Neural crest cell (in vitro differentiated cells): ENCODE measurements at places on chromosomes 1 and 21. TPM values are rescaled to one million over a fixed set of nuclear protein-coding genes. Genes with fewer than 3 reads are reported as not detected.

DNA sequence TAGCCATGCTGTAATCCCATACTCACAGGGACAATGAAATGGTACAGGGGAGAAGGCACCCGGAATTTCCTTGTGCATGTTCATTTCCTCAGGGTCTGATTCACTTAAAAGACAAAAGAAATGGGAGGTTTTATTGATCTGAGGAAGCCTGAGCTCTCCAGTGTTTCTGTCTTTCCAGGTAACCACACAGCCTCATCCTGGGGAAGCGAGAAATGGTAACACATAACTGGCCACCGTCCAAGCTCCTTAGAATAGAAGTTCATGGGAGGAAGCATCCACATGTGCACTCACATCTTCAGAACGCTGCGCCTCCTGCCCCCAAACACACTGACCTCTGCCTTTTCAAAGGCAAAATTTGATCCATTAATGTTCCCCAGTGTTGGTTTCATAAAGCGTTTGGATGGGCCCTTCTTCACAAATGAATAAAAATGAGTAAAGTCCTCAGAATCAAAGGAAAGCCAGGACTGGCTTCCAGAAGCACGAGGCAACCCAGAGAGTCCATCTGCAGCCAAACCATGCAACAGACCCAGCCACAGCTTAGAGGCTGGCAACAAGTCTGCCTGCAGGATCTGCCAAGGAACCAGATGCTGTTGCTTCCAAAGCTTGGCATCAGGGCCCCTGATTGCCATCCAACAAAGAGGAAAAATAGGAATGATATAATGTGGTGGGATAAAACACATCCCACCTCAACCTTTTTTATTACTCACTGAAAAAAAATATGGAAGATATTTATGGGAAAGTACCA is 120.3 kb downstream of the ZBTB18 start:
- no peak for DNase-seq

DNA sequence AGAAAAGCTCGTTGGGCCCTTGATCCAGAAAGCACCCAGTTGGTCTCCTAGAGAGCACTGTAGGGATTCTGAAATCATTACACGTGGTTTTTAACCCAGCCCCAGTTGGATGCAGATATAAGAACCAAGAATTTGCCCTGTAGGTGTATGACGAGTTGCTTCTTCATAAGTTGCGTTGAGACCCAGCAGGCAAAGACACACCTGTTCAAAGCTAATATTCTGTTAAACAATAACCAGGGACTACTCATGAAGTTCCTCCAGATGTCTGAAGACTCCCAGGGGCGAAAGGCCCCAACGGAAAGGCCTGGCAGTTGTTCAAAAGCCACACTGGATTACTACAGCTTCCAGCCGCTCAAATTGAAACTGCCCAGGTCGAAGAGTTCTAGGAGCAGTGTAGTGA is 88.6 kb upstream of the HNRNPU start:
- no peak for DNase-seq

GRCh38 chr1:33818071-33818470 is 45.8 kb upstream of the HMGB4 start:
- DNase-seq: no peak

DNA sequence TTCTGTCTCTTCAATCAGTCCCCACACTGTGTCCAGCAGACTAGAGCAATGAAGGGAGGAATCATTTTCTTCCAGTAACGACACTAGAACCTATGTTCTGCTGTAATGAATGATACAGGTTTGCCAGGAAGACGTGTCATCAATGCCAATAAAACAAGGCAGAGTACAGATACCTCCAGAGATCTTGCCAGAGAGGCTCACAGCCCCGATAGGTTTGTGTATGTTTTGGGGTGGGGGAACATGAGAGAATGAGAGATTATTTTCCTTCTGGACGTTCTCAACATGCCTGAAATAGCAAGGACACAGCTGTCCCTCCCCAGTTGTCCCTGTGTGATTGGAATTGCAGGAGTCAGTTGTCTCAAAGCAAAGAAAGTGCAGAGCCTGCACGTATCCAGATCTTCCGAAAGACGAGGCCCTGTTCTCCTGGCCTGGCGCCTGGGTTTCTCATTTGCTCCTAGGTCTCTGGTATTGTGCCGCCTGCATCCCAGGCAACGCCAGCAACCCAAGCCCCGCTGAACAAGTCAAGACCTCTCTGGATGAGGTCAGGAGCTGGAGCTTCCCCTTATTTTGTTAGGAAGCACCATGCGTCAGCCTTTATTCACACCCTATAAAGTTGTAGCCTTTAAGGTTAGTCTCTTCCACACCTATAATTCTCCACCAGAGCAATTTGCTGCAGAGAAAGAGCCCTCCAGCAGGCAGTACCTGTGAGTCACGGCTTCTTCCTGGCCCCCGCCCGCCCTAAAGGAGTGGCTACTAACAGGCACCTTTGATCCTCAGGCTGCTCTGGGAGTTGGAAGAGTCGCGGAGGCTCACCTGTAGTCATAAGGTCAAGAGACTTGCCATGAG is 130.5 kb downstream of the TOMM20 start:
- DNase-seq: no peak

GRCh38 chr1:36620142-36620541 is 137.4 kb upstream of the CSF3R start:
- DNase-seq: no peak

- DNase-seq: no peak
These were observed 6.1 kb upstream of the MASP2 start for GRCh38 chr1:11052839-11053757.

GRCh38 chr1:111556325-111557037 is 53.0 kb upstream of the ADORA3 start:
- no peak for DNase-seq

DNA sequence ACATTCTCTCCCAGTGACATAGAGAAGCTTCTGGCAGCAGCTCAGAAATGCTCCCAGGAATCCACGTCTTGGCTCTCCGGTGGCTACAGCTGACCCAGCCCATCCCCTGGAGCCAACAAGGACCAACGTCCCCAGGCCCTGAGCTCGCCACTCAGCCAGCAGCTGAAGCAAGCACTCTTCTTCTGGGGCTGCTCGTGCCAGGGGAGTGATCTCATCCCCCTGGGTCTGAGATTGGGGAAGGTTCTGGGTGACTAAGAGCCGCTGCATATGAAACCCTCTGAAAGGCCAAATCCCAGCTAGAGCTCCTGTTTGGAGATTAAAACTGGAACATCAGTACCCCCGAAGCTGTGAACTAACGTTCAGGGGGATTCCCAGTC is 487.9 kb downstream of the NPHP4 start:
- no peak for DNase-seq

GRCh38 chr1:157133426-157133825 is 4.8 kb downstream of the ETV3 start:
- no peak for DNase-seq

DNA sequence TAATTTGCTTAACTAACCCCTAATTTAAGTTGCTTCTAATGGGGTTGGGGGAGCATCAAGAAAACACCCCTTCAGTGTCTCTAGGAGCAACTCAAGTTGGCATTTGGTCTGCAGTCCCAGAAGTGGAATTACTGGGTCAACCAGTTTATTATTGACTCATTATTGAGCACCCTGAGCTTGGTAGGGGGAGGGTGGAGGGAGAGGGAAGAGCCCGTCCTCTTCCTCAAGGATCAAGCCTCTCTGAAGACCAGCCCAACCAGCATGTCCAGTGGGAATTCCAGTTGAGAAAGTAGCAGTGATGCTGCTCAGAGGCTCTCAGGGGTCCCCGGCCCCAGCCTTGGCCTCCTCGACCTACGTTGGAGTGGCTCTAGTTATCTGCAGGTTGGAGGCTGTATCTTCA is 2.1 kb upstream of the PLA2G2F start:
- DNase-seq: no peak

DNA sequence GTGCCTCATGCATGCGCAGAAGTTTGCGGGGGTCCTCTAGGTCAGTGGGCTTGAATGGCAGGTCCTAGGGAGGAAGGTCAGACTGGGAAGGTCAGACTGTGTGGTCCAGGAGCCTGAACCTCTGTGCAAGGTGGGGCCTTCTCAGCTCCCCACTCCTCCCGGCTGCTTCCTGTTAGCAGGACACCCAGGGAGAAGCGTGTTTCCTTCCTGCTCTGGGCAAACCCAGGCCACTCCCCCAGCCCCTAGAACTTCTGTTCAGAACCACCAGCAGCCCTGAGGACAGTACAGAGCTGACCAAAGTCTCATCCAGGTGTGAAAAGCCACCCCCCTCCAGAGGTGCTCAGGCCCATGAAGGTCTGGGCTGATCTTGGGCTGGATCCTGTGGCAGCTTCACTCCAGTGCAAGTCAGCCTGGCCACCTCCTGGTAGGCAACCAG is 29.9 kb downstream of the NAV1 start:
- DNase-seq: no peak

- no peak for DNase-seq
These were observed 56.0 kb downstream of the FOXJ3 start for GRCh38 chr1:42279055-42279454.

- no peak for DNase-seq
These were observed 464.9 kb downstream of the CAMTA1 start for GRCh38 chr1:7250176-7250575.

Gene SYT14
- total RNA-seq: 3.6 and 4.1 TPM in 2 replicates

Gene LGALS8
- total RNA-seq: 23.3 and 29.9 TPM in 2 replicates
